ENCODE measurements at places on chromosomes 16 and 17.

DNA sequence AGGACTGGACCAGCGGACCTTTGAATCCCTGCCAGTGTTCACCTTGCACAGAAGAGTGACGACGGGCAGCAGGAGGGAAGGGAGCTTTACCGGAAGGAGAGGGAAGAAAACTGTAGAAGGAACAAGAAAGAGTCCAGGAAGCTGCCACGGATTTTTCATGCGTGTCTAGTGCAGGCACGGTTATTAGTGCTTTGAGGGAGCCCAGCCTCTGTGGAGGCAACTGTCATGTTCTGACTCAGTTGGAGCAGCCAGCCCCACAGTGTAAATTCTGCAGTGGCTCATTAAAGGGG is 6.5 kb upstream of the HOXB13 start:
- no peak for DNase-seq

GRCh38 chr16:31216422-31217135 is at the start of gene PYDC1:
Gene PYDC1 (minus strand): TSS chr16:31217135. CDS start chr16:31217028, 107 bp downstream.
- DNase-seq, result no peak

GRCh38 chr17:78697554-78698343 is 84.3 kb downstream of the CYTH1 start:
- no peak for DNase-seq

DNA sequence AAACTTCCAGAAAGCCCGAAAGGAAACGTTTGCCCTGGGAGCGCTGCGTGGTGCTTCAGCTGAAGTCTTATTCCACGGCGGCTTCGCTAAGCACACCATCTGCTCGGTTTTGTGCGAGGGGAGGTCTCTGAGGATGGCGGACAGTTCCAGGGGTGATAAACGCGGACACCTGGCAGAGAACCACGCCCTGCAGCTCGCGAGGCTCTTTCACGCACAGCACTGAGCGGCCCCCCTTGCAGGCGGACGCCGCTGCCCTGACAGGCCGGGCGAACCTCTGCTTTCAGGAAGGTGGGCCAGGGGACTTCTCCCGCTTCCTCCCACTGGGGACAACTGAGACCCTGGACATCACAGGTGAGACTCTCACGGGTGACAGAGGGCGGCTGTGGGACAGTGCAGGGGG is 3.7 kb downstream of the MVD start:
- DNase-seq, result no peak

DNA sequence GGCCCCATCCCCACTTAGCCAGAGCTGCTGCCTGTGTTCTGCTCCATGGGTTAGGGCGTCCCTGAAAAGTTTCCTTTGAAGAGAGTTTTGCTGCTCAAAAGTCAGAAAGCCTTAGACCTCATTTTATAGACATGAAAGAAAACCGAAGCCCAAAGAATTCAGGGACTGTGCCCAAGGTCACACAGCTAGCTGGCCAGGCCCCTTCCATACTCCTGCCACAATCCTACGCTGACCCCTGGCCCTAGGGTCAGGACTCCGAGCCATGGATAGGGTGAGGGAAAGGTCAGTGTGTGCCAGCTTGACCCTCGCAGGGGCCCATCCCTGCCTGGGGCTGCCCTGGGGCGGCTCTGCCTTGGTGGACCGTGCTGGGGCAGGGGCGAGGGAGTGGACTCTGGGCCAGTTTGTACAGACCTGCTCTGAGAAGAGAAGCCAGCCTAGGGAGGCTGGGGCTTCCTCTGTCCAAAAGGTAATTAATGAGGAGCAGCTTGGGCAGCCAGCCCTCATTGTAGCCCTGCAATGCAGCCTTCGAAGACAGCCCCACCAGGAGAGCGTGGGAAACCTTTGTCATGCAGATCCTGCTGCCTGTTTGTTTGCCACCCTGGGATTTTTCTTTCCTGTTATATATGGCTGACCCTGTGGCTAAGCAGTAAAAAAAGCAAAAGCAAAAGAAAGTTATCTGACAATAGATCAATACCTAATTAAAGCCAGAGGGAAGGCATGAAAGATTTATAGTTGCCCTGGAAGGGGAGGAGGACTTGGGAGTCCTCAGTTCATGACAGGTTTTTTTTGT is 37.4 kb downstream of the RHBDL3 start:
- no peak for DNase-seq

DNA sequence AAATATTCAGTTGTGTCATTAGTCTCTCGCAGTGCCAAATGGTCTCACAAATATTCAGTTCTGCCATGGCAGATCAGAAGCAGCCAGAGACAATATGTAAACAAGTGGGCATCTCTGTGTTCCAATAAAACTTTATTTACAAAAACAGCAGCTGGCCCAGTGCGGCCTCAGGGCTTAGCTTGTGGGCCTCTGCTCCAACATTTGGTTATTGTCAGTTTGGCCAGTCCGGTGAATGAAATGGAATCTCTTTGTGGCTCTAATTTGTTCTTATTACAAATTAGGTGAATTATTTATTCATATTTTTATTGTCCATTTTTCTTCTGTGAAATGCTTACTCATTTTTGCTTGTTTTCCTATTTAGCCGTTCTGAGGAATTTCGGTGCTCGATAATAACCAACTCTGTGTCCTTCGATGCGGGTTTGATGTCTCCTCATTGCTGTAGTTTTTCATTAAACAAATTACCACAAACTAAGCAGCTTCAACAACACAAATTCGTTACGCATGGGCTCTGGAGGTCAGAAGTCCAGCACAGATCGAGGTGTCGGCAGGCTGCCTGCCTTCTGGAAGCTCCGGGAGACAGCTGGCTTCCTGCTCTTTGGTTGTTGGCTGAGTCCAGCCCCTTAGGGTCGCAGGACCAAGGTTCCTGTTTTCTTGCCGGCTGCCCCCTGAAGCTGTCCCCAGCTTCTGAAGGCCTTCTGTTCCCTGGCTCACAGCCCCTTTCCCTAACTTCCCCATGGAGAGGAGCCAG is 4.1 kb upstream of the SLC38A10 start:
- no peak for DNase-seq

DNA sequence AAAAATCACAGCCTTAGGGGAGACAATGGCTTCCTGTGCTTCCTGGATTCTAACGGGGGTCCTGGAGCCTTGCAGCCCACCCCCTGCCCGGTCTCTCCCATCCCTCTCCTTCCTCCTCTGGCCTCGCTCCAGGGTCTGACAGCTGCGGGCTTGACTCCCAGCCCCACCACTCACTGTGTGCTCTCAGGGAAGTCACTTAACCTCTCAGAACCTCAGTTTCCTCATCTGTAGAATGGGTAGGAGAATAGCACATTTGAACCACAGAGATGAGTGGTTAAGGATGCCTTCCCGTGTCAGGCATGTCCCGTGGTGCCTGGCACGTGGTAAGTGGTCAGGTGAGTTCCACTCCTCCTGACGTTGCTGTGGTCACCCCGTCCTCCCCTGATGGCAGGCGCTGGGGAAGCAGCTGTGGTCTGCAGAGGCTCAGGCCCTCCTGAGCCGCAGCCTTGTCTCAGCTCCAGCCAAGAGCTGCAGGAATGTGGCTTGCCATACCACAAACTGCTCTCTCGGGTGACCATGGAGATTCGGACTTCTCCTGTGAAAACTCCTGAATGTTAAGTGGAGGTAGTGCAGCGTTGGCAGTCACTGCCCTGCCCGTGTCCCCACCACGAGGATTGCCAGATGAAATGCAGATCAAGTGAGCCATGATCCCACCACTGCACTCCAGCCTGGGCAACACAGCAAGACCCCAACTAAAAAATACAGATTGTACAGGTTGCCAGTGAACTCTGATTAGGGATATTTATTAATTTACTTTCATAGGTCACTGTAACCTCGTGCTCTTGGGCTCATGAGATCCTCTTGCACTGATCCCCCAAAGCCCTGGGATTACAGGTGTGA is 85.7 kb downstream of the NT5M start:
- DNase-seq, result no peak

DNA sequence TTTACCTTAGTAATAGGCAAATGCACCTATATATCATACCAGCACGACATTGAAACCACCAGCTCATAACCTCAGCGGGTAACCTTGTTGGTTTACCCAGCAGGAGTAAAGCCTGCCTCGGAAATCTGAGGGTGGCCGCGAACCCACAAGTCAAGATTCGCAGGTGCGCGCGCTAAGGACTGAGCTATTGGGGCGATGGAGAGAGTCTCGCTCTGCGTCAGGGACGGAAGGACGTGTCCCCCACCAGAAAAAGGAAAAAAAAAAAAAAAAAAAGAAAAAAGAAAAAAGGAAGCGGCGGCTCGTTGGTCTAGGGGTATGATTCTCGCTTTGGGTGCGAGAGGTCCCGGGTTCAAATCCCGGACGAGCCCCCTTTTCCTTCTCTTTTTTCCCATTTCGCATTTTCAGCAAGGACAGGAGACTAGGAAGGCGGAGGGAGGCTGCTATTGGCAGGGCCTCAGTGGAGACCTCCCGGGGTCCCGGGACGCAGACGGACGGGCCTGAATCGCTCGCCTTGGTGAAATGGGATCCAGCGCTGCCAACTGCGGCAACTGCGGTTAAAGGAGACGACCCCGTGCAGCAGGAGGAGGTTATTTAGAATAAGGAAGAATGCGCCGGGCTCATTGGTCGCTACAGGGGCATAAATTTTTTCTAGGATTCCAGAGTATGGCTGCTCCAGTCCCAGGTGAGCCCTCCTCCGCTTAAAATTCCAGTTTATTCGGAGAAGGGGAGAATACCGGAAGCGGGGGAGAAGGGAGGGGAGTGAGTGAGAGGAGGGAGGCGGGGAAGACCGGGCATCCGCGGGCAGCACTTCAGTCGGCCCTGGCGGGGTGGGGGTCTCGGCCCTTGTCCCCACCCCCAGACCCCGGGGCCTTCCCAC is at the start of gene OR1F1:
OR1F1 (plus strand) TSS at position 407 of the 877 bp plus-strand sequence.
- peak; percentile 36 for DNase-seq

DNA sequence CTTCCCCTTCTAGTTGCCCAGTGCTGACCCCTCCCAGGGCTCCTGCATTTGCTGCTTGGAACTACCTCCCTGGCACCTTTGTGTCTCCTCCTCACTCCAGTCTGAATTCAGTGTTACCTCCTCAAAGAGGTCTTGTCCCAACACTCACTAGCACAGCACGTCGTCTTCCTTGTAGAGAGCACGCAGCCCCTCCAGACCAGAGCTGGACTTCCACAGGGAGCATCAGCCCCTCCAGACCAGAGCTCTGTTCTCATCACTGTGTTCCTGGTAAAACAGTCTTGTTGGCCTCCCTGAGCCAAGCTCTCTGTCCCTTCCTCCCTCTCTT is 27.8 kb upstream of the MGAT5B start:
- no peak for DNase-seq

GRCh38 chr16:50335196-50335958 is 33.4 kb downstream of the BRD7 start:
- DNase-seq, result no peak

- no peak for DNase-seq
These were observed 30.7 kb downstream of the SLC43A2 start for GRCh38 chr17:1597861-1598342.

GRCh38 chr17:49229805-49230600 is 584 bp downstream of the PHOSPHO1 start:
- no peak for DNase-seq

- no peak for DNase-seq
These were observed 584 bp downstream of the TCAP start for GRCh38 chr17:39665642-39666224.

DNA sequence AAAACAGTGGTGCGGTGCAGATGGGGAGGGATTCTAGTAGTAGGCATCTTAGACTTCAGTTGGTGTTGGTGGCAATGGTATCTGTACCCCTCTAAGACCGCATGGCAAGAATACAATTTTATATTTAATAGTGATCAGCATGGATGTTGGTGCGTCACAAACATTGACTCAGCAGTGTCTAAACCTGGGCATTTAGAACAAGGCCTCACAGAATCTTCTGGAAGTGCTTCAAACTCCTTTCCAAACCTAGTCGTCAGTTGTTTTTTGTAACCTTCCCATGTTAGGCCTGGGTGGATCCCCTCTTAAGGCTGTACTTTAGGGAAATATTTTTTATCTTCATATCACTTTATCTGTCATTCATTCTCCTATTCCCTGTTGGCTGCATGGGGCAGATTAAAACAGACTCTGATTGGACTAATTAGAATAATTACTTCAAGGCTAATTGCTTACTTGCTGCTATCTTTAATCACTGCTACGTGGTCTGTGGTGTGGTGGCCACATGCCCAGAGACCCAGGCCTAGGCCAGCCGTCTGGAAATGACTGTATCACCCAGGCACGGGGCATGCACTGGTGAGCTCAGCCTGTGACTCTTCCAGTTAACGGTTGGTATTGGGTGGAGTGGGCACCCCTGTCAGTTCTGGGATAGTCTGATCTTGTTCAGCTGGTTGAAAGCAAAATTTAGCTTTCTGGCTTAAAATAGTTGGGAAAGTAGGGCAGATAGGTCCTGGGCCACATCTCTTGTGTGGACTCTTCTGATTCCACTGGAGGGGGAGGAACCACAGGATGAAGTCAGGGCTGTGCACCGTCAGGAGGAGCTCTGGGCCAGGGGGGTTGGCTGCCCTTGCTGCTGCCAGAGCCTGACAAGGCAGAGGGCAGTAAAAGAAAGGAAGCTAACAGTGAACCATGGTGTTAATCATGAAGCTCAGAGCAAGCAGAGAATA is 4.5 kb downstream of the ALKBH5 start:
- DNase-seq, result no peak

GRCh38 chr16:1642148-1642547 is 30.0 kb downstream of the CRAMP1 start:
- DNase-seq, result no peak

GRCh38 chr17:27293359-27293897 is 486 bp upstream of the WSB1 start:
- no peak for DNase-seq

- no peak for DNase-seq
These were observed 330.3 kb downstream of the SEC14L1 start for GRCh38 chr17:77470800-77471733.

- DNase-seq, result no peak
These were observed 51.7 kb downstream of the GAN start for GRCh38 chr16:81366316-81366932.

GRCh38 chr16:582614-583331 is 7.1 kb upstream of the RAB40C start:
- DNase-seq, result no peak

GRCh38 chr17:9948928-9949327 is 43.9 kb upstream of the RCVRN start:
- DNase-seq, result no peak

DNA sequence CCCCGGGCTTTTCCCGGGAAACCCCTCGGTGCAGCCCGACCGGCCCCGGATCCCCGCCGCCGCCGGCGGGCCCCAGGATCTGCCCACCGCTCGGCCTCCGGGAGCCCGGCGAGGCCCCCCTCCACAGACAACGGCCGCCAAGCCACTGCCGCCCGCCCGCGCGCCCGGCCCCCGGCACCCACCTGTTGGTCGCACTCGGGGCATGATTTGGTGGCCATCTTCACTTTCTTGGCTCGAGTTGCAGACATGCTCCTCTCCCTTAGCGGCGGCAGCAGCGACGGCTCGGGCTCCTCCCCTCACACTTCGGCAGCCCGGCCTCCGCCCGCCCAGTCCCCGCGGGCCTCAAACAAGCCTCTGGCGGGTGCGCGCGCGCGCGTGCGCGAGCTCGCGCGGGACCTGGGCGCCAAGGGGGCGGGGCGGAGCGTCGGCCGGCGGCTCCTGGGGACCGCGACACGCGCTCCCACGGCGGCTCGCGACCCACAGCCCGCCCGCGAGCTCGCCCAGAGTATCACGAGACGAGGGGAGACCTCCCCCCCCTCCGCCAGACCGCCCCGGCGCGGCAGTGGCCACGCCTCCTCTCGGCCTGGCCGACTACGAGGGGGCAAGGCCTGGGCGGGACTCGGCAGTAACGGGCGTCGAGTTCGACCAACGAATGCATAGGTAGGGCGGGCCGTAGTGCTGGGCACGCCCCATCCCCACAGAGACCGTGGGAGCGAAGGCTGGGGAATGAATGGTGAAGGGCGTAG is at the start of gene C16orf87:
C16orf87 (minus strand) TSS at position 279 of the 746 bp plus-strand sequence; CDS start at position 248, 31 bp downstream.
- peak; percentile 79 for DNase-seq

GRCh38 chr17:20010936-20011335 is 1.8 kb downstream of the SPECC1 start:
- no peak for DNase-seq

- no peak for DNase-seq
These were observed 242.4 kb downstream of the C16orf95 start for GRCh38 chr16:87074641-87075318.
